ENCODE measurements at places on chromosomes 4 and X.

GRCh38 chrX:139850968-139851367 lies 81.9 kb downstream of the ATP11C start:
- no peak for DNase-seq

DNA sequence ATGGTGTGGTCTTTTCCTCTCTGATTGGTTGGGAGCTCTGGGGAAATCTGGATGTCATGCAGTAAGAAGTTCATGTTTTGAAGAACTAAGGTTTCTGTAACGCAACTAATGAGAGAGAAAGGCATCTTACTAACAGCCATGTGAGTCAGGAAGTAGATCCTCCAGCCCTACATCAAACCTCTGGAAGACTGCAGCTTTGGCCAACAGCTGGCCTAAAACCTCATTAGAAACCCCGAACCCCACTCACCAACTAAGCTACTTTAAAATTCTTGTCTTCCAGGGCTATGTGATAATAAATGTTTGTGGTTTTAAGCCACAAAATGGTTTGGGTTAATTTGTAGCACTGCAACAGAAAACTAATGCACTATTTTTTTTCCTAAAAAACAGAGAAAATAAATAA lies 549.0 kb upstream of the GRID2 start:
- no peak for DNase-seq

DNA sequence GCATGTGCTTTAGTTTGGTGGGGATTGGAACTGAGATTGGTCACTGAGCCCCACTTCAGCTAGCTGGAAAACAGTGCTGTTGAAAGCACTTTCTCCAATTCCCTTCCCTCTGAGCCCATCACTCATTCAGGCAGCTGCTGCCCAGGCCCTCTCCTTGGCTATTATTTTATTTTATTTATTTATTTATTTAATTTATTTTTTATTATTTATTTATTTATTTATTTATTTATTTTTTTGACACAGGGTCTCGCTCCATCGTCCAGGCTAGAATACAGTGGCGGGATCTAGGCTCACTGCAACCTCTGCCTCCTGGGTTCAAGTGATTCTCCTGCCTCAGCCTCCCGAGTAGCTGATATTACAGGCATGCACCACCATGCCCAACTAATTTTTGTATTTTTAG lies 51.8 kb upstream of the RBPJ start:
- no peak for DNase-seq

DNA sequence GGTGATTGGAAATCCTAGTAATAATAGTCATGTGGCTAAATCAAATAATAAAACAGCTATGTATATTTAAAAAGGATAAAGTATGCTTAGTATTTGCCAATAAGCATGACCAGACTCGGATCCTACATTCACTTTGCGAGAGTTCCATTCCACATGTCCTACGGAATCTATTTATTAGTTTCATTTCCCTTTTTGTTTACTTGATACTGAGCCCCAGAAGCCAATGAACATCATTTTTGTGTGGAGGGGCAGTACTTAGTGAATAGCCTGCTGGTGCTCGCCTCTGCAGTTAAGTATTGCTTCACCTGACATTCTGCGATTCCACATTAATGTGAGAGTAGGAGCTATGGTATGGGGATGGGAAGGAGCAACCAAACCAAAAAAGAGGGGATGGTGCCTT lies 58.5 kb upstream of the NAP1L5 start:
- no peak for DNase-seq

DNA sequence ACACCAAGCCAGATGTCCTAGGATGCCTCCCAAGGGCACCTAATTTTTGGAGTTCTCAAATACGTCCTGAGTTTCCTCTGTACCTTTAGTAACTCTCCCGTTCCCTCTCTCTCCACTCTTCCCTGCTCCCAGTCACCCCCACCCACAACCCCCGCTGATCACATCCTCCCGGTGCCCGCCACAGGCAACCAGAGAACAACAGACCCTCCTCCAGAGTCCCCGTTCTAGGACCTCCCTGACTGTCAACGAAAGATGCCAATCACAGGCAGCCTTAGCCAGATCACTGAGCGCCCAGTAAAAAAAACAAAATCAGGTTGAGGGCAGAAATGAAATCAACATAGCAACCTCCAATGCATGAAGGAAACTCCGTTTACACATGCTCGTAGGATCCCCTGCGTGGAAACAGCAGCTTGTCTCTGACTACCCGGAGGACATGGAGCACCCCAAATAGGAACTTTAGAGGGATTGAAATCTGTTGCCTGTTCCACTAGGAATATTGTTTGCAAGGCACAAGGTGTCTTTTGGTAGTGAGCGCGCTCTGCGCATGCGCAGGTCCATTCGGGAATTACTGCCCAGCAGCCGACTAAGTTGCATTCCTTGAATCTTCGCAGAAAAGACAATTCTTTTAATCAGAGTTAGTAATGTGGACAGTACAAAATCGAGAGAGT lies at the start of gene GABRB1:
Gene GABRB1 (plus strand): TSS at position 557 of the 668 bp plus-strand sequence.
- DNase-seq: no peak

GRCh38 chr4:173934933-173935620 lies 348.4 kb downstream of the FBXO8 start:
- DNase-seq: no peak

GRCh38 chrX:27917713-27918500 lies 63.3 kb downstream of the DCAF8L1 start:
- no peak for DNase-seq

GRCh38 chrX:11423362-11423818 lies 130.2 kb downstream of the AMELX start:
- DNase-seq: peak; percentile 76

- no peak for DNase-seq
Observed at GRCh38 chr4:76201276-76201675, 12.3 kb downstream of the SCARB2 start.
